ENCODE measurements at places on chromosomes 2 and 18.
A peak's percentile ranks its signal among the peaks of the same experiment; 100 is the strongest.

GRCh38 chr18:65983750-65984149 lies 232.9 kb downstream of the CDH7 start:
- peak; percentile 13 for DNase-seq

DNA sequence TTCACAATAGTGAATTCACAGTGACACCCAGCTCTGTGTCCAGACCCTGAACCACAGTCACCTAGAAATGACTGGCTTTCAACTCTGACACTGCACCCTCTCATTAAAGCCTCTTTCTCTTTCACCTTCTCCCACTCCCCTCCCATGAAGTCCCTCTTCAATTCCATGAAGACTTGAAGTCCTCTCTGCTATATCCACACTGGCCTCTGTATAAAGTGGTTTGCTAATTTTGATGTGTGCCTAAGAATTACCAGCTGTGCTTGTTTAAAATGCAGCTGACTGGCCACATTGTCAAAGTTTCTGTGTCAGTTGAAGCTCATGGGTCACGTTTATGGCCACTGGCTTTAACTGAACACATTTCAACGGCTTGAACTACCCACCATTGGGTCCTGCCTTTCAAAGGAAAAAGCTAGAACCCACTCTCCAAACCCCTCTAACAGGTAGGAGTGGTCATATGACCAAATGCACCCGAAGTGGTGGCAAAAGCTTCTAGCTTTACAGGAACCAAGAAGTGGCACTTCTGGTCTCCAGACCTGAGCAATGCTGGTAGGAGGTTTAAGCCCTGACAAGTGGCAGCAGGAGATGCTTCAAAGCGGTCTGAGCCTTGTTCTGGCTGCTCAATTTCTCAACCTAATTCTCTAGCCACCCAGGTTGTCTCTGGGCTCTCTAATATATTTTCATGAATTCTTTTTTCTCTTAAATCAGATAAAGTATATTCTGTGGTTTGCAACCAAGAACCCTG lies 34.2 kb downstream of the B4GALT6 start:
- DNase-seq: no peak

GRCh38 chr18:45119876-45120275 lies 439.2 kb downstream of the SETBP1 start:
- DNase-seq: no peak

- no peak for DNase-seq
Observed at GRCh38 chr2:33304032-33304864, 172.2 kb upstream of the RASGRP3 start.

- no peak for DNase-seq
Observed at GRCh38 chr18:49052891-49053644, 102.3 kb upstream of the SMAD7 start.

DNA sequence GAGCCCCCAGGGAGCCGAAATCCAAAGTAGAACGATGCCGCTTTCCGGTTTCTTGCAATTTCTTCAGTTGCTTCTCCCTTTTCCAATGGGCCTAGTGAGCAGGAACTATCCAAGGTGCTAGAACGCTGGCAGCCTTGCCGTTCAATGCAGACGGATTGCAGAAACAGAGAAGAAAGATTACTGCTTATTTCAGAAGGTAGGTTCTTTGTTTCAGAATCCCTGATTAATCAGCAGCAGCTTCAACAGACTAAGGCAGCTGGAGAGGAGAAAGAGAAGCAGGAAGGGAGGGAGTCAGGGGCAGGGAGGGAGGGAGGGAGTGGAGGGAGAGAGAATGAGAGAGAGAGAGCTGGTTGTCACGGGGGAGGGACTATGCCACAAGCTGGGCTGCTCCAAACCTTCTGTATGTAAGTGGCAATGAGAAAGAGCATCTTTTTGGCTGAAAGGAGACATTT lies 576 bp downstream of the NYAP2 start:
- peak; percentile 72 for DNase-seq

- DNase-seq: no peak
Observed at GRCh38 chr2:238483021-238483420, 56.3 kb downstream of the ASB1 start.

DNA sequence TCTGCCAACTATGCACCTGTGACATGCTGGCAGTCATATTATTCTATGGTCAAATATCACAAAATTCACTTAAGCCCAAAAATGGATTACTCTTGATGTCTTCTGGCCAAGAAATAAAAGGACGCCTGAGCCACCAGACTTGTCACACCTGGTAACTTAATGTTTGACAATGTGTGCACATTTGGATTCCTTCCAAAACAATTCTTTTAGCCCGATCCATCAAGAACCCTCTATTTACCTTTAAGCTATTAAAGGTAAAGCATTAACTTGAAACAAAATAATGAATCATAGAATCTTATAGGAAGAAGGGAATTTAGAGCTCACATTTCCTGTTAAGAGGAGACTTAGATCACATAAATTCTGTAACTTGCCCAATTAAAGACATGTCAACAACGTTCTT lies 46.5 kb upstream of the NFU1 start:
- no peak for DNase-seq

DNA sequence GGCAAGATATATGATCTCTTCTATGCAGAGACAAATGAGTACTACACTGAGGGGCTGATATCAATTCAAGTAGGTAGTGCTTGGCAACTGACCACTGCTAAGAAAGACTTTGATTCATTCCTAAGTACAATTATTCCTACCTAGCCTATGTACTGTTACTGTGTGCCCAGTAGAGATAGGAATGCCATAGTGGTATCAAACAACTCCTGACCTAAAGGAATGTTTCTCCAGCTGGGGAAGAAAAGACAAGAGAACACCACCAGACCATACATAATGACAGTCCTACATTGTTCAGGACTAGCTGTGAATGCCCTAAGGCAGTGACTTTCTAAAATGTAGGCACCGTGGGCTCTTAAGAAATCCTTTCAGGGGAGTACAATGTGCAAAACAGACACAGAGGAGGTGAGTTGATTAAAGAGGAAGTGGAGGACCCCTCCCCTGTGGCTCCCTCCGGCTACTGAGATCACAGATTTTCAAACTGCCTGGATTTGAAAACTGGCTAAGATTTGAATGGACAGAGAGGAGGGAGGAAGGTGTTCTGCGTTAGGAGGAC lies 89.1 kb downstream of the ANTXR1 start:
- DNase-seq: no peak

- DNase-seq: no peak
Observed at GRCh38 chr18:80200932-80201672, 46.2 kb downstream of the PARD6G start.

- no peak for DNase-seq
Observed at GRCh38 chr18:45482286-45482685, 133.0 kb upstream of the SLC14A2 start.

DNA sequence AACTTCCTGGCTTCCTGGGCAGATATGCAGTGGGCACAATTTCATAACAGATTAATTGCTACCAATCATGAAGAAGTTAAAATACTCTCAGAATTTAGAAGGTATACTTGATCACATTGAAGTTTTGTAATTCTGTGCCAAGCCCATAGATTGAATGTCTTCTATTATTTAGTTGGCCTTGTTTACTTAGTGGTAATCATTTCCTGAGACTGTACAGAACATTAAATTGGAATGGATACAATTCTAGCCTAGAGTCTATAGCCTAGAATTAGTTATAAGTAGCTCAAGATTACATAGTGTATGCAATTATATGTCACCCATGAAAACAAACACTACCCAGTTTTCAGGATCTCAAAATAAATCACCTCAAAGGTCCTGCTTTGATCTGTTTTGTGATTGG lies 615.8 kb downstream of the XIRP2 start:
- DNase-seq: no peak

- DNase-seq: no peak
Observed at GRCh38 chr18:58416704-58417683, 211.9 kb downstream of the ALPK2 start.

GRCh38 chr2:168740360-168740759 lies 62.1 kb upstream of the NOSTRIN start:
- no peak for DNase-seq

- no peak for DNase-seq
Observed at GRCh38 chr2:211376410-211376809, 820.0 kb downstream of the CPS1 start.

GRCh38 chr2:199851883-199852282 lies 891 bp upstream of the FTCDNL1 start:
- no peak for DNase-seq

DNA sequence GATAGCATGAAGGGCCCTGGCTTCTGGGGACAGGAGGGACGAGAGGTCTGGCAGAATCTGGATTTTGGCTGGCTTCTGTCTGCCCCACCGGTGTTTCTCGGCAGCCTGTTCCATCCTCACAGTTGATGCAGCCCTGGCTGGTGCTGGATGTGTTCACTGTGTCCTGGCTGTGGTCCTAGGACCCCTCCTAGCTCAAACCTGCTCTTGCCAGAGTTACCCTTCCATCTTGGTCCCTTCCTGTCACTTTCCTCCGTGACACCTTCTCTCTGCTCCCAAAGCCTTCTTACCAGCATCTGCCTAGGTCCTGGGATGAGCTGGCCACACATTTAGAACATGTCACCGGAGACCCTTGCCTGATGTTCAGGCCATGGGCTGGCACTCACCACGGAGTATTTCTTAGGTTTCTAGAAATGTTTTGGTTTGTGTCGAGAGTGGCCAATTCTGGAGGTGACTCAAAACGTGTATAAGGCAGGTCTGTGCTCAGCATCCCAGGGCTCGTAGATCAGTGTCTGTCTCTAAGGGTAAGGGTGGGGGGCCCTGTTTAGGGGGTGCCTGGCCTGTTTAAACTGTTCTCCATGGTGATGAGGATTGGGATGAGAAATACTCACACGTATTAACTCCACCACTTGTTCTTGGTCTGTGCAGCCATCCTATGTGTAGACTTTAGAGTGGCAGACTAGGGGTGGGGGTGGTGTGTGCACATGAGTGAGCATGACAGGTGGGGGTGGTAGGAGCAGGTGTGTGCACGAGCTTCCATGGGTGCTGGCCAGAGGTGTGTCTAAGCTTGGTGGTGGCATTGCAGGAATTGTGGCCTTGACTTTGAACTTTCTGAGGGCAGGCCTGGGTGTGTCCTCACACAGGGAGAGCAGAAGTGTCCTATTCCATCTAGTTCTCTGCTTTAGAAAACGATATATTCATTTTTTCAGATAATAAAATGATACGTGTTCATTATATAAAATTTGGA lies 162.7 kb downstream of the DYSF start:
- DNase-seq: no peak

DNA sequence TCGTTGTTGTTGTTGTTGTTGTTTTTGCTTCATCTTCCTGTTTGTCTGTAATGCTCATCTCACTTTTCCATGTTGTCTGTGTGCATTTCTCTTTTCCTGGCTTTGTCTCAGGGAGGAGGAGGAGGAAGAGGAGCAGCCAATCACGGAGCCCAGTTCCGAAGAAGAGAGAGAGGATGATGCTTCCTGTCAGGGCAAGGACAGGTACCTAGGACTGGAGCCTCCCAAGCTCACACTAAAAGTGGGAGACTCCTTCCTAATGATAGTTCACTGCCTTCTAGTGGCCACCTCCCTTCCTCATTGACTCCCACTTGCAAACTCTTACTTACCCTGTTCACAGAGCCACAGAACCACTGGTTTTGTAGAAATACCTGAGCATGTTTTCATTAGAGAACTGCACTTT lies 179.6 kb downstream of the TPGS2 start:
- DNase-seq: no peak

DNA sequence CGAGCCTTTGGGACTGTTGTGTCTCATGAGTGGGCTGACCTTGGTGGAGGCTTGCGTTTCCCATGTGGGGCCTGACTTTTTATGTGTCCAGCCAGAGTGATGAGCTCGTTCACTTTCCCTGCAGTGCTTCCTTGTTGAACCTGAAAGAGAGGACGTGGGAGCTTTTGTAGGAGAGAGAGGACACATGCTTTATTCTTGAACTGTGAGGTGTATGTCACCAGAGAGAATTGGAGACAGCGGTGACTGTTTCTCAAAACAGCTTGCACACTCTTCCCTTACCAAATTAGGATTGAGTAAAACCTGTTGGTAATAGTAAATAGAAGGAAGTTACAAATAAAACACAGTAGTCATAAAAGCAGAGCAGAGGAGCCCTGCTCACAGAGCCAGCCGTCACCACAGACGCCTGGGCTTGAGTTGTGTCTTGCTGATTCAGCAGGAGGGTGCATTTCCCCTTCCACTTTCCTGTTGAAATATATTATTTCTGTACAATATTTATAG lies 60.7 kb downstream of the INPP4A start:
- DNase-seq: no peak

DNA sequence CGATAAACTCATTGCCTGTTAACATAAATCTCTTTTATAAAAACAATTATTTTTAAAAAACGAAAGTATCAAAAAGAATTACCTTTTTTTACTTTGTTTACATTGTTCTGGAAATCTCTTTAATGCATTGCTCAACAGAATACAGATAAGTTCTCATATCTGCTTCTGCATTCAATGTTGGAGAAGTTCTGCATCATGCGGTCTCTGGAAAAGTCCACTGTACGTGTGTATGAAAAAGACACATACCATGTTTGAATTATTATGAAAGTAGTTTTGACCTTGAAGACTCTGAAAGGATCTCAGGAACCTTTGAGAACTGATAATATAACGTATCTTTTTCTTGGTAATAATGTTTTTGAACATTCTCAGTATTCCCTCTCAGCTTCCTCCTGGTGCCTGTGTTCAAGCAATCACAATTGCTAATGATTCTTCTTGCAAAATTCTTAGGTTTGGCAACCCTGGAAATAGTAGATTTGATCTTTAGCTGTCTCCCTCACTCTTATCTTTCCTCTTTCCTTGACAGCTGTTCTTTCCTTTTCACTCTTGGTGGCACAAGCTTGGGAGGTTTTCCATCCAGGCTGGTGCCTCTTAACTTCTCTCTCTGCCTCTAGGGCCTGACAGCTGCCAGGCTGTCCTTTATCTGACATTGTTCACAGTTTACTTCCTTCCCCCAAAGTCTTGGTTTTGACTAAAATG lies 12.4 kb upstream of the IL1R1 start:
- DNase-seq: no peak

DNA sequence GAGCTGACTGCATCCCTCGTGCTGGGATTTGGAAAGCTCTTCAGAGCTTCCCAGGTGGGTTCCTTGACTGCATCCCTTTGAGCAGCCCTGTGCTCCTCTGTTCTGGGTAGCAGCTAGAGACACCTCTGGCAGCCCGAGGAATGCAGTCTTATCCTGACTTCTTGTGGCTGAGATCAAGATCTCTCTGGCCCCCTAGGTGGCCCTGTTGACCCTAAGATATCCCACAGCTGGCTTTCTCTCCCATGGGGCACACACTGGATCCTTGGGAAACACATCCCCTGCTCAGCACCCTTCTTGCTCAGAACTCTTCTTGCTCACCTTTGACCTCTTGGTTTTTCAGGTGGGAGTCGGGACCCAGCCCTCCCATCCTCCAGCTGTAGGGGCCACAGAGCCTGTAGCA lies 237.2 kb downstream of the TSN start:
- no peak for DNase-seq

GRCh38 chr2:216880509-216881184 lies 20.8 kb upstream of the TNP1 start:
- DNase-seq: no peak

GRCh38 chr2:183348492-183348891 lies 224.2 kb downstream of the NUP35 start:
- DNase-seq: peak; percentile 3

GRCh38 chr2:202510911-202511310 lies 123.9 kb upstream of the FAM117B start:
- DNase-seq: no peak

GRCh38 chr2:130342533-130343275 lies at the start of gene IMP4:
IMP4 (plus strand) TSS chr2:130342897; CDS start chr2:130342933, 36 bp downstream.
- DNase-seq: peak; percentile 99

- DNase-seq: no peak
Observed at GRCh38 chr2:72117718-72118117, 29.9 kb downstream of the CYP26B1 start.

Measured in T47D (cell line).